ENCODE measurements at places on chromosomes 3 and 15.

DNA sequence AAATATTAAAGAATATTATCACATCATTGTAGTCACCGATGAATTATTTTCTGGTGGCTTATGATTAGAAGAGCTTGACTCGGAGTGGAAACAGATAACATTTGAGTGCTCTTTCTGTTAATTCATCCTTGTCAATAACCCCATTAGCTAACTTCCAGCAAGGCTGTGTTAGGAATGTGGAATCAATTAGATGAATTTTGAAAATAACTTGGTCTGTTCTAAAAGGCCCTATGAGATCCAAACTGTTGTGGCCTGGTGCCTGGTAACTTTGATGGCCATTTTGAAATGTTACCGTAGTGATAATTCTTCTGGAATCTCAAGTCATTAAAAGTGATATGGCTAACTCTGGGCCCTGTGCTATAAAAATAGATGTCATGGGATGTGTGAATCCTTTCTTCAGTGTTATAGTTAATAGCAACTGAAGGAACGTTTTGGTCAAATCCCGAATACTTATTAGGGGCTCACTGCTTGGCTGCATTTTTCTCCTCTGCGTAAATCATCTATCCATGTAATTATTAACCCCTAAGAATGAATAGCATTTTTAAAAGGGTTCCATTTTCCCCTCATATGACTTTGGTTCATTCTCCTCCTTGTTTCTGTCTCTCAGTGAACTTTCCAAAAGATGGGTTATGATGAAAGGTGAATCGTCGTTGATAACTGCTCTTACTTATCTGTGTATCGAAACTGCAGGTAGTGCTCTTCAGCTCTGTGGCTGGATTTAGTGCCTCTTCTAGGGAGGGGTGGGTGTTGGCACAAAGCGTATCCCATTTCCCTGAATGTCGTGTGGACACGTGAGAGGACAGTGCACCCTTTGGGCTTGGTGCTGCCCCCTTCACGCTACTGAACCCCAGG, 82.7 kb downstream of the IGF1R start:
- DNase-seq: no peak

DNA sequence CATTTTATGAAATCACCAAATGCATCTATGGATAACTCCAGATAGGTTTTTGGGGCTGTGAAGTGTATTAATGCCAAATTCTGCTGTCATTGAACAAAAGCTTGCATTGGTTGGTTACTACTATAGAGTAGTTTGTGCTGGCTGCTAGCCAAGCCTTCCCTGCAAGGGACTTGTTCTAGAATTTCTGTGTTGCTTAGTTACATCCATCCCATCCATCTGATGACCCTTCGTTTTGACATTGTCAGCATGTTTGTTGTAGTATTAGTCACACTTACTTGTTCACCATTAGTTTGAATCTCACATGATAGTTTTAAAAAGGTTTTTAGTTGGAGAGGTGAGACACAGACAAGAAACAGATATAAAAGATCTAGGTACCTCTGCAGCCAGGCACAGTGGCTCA, 7.0 kb upstream of the NIPA2 start:
- DNase-seq: no peak

DNA sequence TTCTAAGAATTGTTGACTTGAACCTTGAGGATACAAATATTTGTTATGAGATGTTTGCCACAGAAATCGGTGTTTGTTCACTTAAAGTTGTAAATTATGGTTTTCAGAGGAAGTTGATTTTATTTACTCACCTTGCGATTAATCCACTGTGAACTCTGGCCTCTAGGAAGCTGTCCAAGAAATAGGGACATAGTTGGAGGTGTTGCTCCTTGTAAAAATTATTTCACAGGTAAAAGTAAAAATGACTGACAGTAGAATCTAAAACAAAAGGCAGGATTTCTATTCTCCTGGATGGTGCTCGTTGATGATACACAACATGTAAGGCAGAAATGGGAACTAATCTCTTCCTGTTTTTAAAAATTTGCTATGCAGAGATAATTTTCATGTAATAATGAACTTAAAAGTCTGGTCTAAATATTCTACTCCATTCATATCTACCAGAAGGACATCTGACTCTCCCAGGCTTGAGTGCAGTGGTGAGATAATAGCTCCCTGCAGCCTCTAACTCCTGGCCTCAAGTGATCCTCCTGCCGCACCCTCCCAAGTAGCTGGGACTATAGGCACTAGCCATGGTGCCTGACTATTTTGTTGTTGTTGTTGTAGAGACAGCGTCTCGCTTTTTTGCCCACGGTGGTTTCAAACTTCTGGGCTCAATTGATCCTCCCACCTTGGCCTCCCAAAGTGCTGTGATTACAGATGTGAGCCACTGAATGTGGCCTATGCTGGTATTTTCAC, 17.1 kb upstream of the LZTFL1 start:
- no peak for DNase-seq

DNA sequence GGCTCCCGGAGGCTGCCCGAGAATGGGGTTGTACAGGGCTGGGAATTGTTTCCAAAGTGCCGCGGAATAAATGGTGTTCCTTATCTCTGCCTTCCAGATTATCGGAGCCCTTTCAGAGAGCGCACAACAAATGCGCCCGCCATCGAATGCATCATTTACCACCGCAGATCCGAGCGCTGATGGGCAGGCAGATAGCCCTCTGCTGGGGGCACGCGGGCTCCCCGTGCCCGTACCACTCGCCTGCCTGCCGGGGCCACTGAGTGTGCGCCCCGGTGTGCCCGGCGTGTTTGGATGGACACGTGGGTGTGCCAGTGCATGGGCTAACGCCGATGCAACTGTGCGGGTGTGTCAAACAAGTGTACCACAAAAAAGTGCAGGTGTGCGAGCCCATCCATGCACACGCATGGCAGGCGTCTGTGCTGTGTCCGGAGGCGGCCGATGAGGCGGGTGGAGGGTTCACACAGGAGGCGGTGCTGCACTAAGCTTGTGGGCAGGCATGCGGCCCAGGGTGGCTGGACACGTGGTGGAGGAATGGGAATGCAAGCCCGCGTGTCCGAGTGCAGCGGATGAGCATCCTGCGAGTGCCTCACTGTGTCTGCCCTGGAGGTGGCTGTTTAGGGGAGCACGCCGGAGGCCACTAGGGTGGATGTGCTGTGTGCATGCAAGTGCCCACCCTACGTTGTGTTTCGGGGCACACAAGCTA, 3.8 kb upstream of the GATA2 start:
- DNase-seq: no peak

DNA sequence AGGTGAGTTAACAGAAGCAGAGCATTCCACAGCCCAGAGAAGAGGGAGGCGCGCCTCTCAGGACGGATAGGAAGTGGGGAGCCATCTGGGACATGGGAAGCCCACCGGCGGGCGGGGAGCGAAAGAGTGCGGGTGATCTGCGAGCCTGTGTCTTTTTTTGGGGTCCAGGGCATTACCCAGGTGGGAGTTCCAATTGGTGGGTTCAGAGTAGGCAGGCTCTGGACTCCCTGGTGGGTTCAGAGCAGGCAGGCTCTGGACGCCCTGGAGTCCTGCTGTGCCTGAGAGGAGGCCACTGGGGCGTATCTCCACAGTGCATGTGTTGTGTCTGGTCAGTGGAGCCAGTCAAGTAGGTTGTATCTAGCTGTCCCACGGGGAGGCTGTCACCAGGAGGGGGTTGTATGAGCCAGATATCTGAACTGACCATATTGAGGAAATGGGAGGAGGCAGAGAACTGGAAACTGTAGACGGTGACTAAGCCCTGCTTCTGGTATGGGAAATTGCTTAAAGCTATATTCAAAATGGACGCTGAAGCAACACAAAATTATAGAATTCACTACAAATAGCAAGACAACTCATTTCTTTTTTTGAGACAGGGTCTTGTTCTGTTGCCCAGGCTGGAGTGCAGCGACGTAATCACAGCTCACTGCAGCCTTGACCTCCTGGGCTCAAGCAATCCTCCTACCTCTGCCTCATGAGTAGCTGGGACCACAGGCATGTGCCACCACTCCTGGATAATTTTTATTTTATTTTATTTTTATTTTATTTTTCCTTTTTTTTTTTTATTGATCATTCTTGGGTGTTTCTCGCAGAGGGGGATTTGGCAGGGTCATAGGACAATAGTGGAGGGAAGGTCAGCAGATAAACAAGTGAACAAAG, 34.5 kb upstream of the CHST2 start:
- peak; percentile 18 for DNase-seq
